NCI-H187 (cell line): ENCODE measurements at places on chromosomes 2 and 18.

DNA sequence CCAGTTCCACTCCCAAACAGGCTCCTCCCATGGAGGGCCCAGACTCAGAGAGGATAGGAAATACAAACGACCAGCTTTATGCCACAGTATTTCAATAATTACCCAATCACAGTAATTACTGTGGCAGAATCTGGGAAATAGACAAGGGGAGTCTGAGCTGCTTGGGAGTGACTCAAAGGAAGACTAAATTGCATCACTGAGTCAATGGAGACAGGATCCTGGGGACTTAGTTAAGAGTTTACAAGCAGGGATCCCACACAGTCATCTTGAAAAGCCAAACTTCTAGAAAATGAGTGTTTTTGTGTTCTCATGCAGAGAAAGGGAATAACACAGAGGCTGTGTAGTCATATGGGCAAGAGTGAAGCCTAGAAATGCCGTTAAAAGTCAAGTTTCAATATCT is 1142.1 kb downstream of the CNTNAP5 start:
- DNase-seq, result no peak

GRCh38 chr18:2882201-2882600 is 35.4 kb downstream of the EMILIN2 start:
- no peak for DNase-seq

- DNase-seq, result no peak
Measured at GRCh38 chr18:57534511-57534909, 52.0 kb downstream of the FECH start.

DNA sequence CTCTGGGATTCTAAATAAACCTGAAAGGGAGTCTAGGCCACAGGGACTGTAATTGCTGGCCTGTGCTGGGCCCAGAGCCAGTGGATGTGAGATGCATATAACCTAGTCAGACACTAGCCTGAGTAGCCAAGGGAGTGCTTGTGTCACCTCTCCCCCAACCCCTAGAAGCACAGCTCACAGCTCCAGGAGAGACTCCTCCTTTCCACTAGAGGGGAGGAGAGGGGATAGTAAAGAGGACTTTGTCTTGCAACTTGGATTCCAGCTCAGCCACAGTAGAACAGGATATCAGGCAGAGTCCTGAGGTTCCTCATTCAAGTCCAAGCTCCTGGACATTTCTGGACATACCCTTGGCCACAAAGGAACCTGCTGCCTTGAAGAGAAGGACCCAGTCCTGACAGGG is 18.4 kb upstream of the EVA1A start:
- no peak for DNase-seq

- no peak for DNase-seq
Measured at GRCh38 chr2:216492597-216493333, 5.9 kb upstream of the RPL37A start.

- no peak for DNase-seq
Measured at GRCh38 chr2:62320657-62321357, 124.9 kb downstream of the B3GNT2 start.

DNA sequence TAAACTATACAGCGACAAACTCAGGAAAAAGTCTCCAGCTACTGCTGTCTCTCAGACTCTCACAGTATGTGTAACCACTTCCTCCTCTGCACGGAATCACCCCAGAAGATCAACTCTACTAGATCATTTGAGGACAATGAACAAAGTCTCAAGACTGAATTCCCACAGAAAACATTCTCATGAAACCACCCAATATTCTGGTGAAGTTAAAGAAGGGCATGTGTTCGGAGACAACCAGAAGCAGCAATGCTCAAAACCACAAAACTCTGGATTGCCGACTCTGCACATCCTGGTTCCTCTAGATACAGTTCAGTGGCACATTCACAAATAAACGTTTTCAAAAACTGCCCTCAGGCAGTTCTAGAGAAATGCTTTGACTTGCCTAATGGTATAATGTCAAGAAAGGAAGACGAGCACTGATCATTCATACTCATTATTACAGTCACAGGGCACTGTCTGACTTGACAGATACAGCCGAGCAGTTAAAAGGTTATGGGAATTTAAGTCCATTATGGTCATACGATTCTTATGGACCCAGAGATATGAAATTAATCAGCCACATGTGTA is 91.9 kb upstream of the STK17B start:
- DNase-seq, result no peak

- DNase-seq, result no peak
Measured at GRCh38 chr2:50875561-50875960, 156.4 kb downstream of the NRXN1 start.

GRCh38 chr2:203804764-203805485 is 62.6 kb upstream of the CTLA4 start:
- DNase-seq, result no peak

DNA sequence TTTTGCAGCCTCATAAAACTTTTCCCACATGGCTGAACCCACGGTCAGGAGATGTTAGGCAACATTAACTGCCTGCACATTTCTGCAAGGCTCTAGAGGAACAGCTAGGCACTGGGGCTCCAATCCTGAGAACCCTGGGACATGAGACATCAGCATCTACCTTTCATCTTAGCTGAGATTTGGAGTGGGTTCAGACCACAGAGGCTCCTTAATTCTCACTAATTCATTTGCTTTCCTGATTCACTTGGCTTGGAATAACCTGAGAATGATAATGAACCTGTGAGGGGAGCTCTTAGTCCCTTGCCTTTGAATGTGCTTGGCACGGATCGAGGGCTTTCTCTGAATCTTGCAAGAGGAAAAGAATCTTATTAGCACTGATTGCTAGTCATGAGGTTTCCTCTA is 266.2 kb downstream of the FIGN start:
- no peak for DNase-seq

- DNase-seq, result no peak
Measured at GRCh38 chr2:189783451-189783926, 650 bp downstream of the ORMDL1 start.

- no peak for DNase-seq
Measured at GRCh38 chr18:50573679-50574078, 13.8 kb downstream of the MAPK4 start.

- no peak for DNase-seq
Measured at GRCh38 chr18:66196805-66197204, 407.1 kb downstream of the CDH19 start.

DNA sequence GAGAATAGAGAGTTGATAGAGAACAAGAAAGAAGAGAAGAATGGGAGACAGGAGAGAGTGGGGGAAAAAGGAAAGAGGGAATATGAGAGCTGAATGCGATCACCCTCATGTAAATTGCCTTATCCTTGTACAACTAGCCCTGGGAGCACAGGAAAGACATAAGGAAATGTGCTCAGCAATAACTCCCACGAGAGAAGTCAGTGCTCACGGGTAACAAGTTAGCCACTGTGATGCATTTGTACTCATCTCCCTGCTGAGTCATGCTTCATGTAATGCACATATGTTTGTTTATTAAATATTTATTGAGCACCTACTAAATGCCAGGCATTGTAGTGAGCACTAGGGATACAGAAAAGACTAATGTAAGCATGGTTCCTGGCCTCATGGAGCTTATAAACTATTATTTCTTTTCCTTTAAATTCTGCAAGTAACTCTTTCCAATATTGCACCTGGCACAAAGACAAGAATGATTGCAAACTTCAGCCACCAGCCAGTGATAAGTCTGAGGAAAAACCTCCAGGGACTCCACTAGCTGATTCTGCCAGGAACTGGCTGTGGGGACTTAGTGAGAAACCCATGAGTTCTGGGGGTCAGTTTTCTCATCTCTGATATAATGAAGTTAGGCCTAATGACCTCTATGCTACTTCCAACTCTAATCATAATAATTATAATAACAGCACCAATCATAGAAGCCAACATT is 124.1 kb downstream of the LNPK start:
- no peak for DNase-seq

DNA sequence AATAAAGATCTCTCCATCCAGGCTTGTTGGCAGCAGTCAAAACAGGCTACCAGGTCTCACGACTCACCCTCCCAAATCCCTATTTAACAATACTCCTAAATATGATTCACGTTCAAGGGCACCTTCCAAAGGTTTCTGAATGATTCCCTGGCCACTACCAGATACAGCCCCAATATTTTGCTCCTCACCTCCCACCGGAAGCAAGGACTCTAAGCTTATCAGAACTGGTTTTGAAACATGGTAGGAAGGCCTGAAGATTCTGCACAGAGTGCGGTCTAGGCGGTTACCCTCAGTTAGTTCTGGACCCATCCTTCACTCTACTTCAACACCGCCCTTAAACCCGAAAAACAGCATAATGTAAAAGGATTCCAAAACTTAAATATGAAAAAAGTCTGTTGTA is 5.2 kb downstream of the PPP4R1 start:
- no peak for DNase-seq

GRCh38 chr2:209145941-209146681 is 277.7 kb upstream of the MAP2 start:
- no peak for DNase-seq

DNA sequence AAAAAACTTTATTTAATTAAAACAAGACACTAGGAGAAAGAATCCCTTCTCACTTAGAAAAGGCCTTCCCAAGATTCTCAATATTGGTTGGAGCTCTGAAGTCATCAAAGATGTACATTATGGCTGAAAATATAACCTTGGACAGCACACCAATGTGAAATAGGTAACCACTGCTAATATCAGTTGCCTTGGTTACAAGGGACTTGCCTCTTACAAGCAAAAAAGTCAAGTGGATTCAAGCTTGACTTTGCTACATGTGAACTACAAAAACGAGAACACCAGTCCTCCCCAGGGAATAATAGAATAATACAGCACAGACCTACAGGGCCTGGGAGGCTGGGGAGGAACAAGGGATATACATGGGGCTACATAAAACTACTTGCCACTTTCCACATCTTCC is 46.1 kb downstream of the NABP1 start:
- DNase-seq, result no peak

- no peak for DNase-seq
Measured at GRCh38 chr2:53473236-53473635, 294.4 kb upstream of the CHAC2 start.

DNA sequence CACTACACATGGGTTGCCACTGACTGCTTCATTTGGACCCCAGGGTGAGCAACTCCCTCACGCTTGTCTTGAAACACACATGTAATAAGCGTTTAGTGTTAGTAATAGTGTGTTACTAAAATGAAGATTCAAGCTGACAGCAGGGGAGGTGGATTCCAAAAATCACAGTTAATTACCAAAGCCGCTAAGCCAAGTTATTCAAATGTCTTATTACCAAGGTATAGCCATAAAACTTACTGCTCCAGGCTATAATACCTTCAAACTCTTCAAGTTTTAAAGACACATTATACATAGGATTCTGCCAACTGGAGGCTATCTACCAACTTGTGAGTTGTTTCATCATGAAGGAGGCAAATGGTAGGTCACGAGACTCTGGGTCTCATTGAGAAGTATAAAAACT is 2.9 kb downstream of the LPIN2 start:
- no peak for DNase-seq

- DNase-seq, result no peak
Measured at GRCh38 chr18:68330658-68331057, 384.2 kb downstream of the TMX3 start.

GRCh38 chr18:63980027-63980426 is 10.1 kb downstream of the SERPINB8 start:
- no peak for DNase-seq

- no peak for DNase-seq
Measured at GRCh38 chr2:109499566-109499965, 114.2 kb downstream of the SEPTIN10 start.

GRCh38 chr2:117832905-117833613 is 18.6 kb downstream of the DDX18 start:
- no peak for DNase-seq

- DNase-seq, result no peak
Measured at GRCh38 chr18:79901665-79902064, 49.8 kb downstream of the SLC66A2 start.

- DNase-seq, result no peak
Measured at GRCh38 chr18:26863122-26863879, 2.2 kb downstream of the AQP4 start.

DNA sequence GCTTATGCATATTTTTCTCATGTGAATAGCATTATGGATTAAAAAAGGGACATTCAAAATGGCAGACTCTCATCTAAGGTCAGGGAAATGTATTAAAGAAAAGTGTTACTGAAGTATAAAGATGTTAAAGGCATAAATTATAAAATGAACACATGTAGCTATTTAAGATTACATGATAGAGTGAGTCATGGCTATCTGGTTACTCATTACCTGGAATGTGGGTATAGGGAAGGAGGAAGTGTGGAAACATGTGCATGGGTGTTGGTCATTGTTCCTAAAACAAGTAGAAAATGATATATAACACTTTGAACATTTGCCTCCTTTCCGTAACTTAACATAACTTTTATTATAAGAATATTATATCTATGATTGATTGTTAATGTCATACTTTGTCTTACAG is 66.4 kb downstream of the MYO1B start:
- DNase-seq, result no peak

DNA sequence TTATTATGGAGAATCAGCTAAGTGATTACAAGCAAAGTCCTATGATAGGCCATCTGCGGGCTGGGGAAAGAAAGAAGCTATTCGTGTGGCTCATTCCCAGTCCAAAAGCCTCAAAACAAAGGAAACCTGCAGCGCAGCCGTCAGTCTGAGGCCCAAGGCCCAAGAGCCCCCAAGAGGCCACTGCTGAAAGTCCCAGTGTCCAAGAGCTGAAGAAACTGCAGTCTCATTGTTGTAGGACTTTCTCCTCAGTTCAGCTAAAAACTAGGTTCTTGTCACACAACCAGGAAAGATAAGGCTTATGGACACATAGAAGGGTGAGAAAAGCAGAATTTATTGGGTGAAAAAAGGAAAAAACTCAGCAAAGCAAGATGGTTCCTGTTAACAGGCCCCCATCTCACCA is 143.2 kb downstream of the RHBDD1 start:
- DNase-seq, result no peak

DNA sequence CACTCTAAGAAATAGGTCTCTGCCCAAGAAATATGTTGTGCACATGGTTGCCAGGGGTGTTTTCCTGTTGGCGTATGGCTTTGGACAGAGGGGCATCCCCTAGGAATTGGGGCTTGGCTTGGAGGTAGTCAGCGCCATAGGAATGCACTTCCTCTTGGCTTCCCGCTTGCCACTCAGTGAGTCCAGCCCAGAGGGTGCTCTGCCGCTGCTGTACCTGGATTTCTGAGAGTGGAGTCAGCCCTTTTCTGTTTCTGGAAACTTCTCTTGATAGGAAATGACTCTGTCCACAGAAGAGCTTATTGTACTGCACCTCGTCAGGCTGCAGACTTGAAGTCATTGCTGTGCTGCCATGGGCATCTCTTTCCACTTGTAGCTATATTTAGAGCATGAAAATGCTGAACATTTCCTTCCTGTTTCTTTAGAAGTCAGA is 116.7 kb upstream of the MGAT5 start:
- DNase-seq, result no peak

DNA sequence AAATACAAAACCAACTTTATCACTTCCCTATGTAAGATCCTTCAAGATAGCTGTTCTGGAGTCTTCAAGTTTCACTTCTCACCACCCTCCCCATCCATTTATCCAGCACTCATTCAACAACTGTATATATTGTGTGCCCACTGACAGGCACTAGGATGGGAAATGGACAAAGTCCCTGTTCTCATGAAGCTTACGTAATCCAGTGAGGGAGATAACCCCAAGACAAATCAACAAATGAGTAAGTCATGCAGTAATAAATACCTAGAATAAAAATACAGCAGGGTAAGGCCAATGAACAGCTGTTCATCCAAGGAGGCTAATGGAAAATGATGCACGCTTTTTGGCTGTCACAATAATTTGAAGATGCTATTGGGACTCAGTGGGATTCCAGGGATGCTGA is 133.8 kb downstream of the MEMO1 start:
- no peak for DNase-seq

- no peak for DNase-seq
Measured at GRCh38 chr18:10950876-10951630, 198.3 kb downstream of the PIEZO2 start.
